ENCODE measurements at places on chromosomes 4 and X. TPM values are rescaled to one million over a fixed set of nuclear protein-coding genes. Genes with fewer than 3 reads are reported as not detected.

DNA sequence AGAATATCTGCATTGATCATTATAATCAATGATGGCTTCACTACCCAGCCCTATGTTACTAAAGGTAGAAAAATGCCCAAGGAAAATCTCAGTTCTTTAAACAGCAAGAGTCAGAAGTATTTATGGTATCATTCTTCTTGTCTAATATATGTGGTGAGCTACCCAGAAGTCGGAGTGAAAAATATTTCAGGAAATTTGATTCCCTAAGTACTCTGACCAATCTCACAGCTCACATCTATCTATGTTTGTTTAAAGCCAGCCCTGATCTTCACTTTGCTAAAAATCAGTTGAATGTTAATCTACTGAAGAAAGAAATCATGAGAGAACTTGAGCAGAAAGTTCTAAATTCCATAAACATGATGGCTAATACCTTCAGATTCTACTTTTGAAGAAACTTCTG lies 522.9 kb upstream of the SLIT2 start:
- no peak for DNase-seq
- no peak overlapping the region for H3K27ac ChIP-seq
- no peaks in the 10 kb centered on the region for H3K36me3 ChIP-seq
- no peaks in the 10 kb centered on the region for H3K27me3 ChIP-seq
- no peaks in the 10 kb centered on the region for H3K4me1 ChIP-seq
- H3K4me3 ChIP-seq = no peak overlapping the region

- no peak overlapping the region for H3K4me3 ChIP-seq
- no peaks in the 10 kb centered on the region for H3K4me1 ChIP-seq
- no peaks in the 10 kb centered on the region for H3K27me3 ChIP-seq
- DNase-seq = no peak
- H3K36me3 ChIP-seq = no peaks in the 10 kb centered on the region
Observed at GRCh38 chr4:72984351-72984750, 85.2 kb downstream of the COX18 start.

Gene HOPX
- 0.84 TPM for total RNA-seq

GRCh38 chrX:129523079-129523911 lies at the start of gene SMARCA1:
SMARCA1 (minus strand) TSS chrX:129523490; CDS start chrX:129523370, 120 bp downstream.
- H3K27me3 ChIP-seq = no peaks in the 10 kb centered on the region
- DNase-seq = peak; percentile 11
- H3K36me3 ChIP-seq = no peaks in the 10 kb centered on the region

DNA sequence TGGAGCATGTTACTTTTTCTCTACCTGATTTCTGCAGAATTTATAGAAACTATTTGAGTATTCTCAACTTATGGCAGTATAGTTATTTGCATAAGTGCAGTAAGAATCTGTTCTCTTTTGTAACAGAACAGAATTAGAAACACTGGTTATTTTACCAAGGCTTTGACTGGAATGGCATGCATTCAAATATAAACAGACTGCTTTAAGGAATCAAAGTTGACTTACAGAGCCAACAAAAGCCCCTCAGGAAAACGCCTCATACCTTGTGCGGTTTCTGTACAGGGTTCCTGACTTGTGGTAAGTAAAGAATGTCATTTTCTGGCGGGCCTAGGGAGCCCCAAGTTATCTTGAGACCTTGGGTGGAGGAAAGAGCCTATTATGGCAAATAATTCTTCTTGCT lies 97.1 kb downstream of the GPR143 start:
- H3K27ac ChIP-seq = no peak overlapping the region
- no peaks in the 10 kb centered on the region for H3K36me3 ChIP-seq
- DNase-seq = no peak
- H3K4me3 ChIP-seq = no peak overlapping the region
- no peaks in the 10 kb centered on the region for H3K4me1 ChIP-seq

Gene TMEM47
- not detected for total RNA-seq

Gene STAG2
- total RNA-seq = 97.3 TPM

GRCh38 chr4:176741253-176741652 lies 51.5 kb downstream of the VEGFC start:
- no peak overlapping the region for H3K27ac ChIP-seq
- no peak overlapping the region for H3K4me3 ChIP-seq
- no peaks in the 10 kb centered on the region for H3K36me3 ChIP-seq
- H3K27me3 ChIP-seq = no peaks in the 10 kb centered on the region
- DNase-seq = no peak

GRCh38 chr4:84796394-84796793 lies 170.1 kb downstream of the WDFY3 start:
- DNase-seq = no peak
- H3K4me3 ChIP-seq = no peak overlapping the region
- no peaks in the 10 kb centered on the region for H3K4me1 ChIP-seq
- H3K36me3 ChIP-seq = no peaks in the 10 kb centered on the region
- no peaks in the 10 kb centered on the region for H3K27me3 ChIP-seq

GRCh38 chr4:156939139-156939538 lies 32.5 kb downstream of the PDGFC start:
- no peaks in the 10 kb centered on the region for H3K36me3 ChIP-seq
- H3K4me1 ChIP-seq = no peaks in the 10 kb centered on the region
- no peaks in the 10 kb centered on the region for H3K27me3 ChIP-seq
- no peak overlapping the region for H3K27ac ChIP-seq
- no peak for DNase-seq

All from naive thymus-derived CD4-positive, alpha-beta T cell (primary cell).